ENCODE measurements at places on chromosomes 3 and 15.

DNA sequence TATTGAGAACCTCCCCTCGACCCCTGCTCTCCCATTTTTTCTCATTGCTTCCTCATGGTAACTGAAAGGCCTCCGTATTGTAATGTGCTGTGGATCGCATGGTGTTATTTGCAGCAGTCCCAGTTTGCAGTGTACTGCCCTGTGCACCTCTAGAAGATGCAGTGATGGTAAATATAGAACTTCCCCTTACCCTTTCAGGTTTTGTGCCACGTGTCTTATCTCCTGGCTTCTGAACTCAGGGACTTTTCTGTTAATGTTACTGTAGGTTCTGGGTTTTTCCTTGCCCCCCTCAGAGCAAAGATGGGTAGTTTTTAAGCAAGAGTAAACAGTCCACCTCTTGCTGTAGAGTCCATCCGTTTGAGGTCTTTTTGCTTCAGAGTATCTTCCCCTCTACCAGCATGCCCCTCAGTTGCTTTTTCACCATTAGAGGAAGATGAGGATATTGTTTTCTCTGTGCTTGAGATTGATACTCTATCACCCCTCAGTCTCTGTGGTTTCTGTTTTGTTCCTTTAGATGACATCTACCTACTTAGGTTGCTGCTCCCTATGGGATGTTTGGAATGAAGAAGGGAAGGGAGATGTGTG is 22.4 kb downstream of the CHD2 start:
- no peak for DNase-seq

DNA sequence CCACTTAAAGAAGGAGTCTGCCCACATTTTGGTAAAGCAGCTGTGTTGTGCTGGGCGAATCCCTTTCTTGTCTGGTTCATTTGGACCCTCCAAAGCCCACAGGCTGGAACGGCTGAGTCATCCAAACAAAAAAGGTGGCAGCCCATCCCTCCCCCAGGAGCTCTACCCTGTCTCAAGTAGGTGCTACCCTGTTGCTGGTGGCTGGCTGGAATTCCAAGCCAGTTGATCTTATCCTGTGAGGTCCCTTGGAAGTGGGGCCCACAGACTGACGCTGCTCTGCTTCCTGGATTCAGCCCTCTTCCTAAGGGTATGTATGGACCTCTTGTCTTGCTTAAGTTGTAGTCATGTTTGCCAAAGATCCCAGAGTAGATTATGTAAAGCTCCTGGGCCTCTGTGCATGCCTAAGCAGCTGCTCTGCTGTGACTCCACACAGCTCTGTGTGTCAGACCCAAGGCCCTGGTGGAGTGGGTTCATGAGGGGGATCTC is 44.5 kb downstream of the CCR1 start:
- peak; percentile 6 for DNase-seq

DNA sequence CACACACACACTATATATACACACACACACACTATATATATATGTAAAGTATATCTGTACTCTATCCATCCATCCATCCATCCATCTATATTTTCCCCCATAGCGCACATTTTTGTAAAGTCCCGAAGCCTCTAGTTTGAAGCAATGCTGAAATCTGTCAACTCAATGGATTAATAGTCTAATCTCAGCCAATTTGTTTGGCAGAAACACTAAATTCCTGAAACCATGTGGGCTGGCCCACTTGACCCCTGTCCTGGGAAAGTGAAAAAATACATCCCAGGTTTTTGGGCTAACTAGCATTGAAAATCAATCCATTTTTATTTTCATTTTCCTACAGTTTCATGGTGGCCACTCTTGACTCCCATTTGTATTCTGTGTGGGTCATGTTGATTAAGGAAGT is 166.7 kb downstream of the SLCO3A1 start:
- DNase-seq: peak; percentile 49

GRCh38 chr3:100647657-100648056 is 38.3 kb downstream of the ADGRG7 start:
- no peak for DNase-seq
